Caki2 (cell line): ENCODE measurements at places on chromosomes 12 and 14. TPM values are rescaled to one million over a fixed set of nuclear protein-coding genes. Genes with fewer than 3 reads are reported as not detected.
A peak's percentile ranks its signal among the peaks of the same experiment; 100 is the strongest.

GRCh38 chr12:49905718-49906314 lies 2.1 kb upstream of the FAIM2 start:
- DNase-seq = no peak

DNA sequence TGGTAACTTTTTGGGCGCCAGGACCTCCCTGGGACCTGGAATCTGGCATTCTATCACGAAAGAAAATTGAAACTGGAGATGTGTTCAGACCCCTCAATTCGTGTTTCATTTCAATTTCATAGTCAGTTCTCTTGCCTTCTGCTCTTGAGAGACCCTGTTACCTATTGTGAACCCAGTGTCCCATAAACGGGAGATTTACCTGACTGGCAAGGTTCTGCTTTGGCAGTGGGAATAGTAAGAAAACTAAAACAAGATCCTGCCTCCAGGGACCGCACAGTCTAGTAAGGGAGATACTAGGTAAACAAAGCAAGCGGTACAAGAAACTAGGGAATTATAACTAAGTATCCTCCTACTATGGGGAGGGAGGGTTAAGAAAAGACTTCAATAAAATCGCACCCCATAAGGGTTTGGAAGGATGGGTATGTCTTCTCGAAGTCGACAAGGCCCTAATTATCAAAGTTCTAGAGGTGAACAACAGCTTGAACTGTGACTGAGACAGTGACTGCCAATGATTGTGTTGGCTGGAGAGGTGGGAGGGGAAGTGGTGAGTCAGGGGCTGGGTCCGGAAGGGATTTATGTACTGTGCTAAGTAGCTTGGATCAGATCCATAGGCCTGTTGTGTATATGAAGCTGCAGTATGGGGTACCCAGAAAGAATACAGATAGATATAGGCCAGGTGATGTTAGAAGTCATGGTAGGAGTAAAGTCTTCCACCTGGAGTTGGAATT lies 754 bp downstream of the ACSS3 start:
- DNase-seq = no peak

- DNase-seq = no peak
These were observed 73.3 kb downstream of the B4GALNT3 start for GRCh38 chr12:532908-533565.

DNA sequence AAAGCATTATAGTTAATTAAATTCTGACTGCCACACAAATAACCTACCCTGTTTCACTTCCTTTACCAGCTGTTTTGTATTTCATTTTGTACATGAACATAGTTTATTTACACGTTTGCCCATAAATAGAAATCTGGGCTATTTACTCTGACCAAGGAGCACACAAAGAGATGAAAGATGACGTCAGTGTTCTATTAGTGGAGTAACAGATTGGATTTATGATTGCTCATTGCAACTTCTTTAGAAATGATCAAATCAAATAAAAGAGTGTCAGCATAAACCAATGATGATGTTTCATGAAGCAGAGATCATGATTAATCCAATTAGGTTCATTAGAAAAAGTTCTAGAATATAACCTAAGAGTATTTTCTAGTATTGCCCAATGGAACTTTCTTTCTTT lies 12.0 kb upstream of the RTL1 start:
- no peak for DNase-seq

DNA sequence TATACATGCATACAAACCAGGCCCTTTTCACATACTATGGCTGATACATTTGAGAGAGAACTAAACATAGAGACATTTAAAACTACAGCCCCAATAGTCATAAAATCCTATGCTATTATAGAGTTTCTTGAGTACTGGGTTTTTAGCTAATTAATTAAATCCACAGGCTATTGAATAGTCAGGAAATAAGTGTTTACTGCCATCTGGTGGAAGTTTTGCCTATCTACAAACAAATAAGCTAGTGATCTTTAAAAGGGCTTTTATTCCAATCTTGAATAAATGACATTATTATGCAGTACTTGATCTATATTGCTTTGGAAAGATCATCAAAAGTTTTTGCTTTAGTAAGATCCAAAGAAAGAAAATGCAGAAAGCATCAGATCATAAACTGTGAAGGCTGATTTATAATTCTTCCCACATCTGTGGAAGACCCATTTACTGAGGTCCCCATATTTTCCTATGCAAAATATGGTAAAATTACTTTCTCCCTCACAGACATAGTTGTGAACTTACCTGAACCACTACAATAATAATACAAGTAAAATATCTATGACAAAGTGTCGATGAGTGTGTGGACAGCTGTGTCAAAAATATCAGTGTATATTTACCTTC lies 131.3 kb downstream of the ITPR2 start:
- DNase-seq = peak; percentile 49

DNA sequence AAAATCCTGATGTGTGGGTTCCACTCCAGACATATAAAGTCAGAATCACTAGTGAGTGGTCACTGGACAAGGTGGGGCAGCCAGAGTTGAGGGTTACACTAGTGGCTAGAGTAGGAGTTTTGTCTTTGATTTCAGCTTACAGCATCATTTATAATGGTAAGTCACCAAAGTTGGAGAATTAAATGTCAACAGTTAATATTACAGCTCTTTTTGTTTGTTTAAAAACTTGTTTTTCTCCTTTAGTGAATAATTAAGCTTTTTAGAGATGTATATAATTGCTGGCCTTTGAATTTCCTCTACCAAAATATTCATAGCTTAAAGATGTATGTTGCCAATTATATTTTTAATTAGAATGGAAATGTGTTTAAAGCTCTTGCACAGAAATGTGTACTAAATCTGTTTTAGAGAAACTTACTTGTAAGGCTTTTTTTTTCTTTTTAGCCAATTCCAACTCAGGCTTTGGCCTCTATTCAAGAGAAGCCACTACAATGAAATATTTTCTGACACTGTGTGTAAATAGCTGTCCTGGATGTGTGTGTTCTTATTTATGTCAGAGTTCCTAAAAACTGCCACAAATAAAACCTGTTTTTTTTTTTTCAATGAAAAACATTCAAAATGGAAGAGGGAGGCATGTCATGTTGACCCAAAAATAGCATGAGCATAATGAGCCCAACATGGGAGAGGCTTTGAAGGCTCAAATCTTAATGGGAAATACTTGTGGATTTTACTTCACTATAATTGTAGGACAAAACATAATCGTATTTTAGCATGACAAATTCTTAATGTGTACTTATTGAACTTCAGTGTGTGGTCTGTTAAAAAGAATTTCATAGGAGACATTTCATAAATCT lies 92.2 kb downstream of the TBC1D30 start:
- no peak for DNase-seq

DNA sequence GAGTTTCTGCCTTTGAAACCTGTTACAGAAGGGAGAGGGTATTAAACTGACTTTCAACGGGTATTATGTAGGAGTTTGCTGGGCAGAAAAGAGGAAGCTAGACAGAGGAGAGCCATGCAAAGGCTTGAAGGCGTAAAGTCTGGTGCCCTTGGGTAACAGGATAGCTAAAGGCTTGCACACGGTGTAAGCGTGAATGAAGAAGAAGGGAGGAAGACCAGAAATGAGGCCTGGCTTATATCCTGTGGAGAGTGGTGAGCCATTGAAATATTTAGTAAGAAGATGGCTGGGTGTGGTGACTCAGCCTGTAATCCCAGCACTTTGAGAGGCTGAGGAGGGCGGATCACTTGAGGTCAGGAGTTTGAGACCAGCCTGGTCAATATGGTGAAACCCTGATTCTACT lies 22.6 kb downstream of the SUDS3 start:
- DNase-seq = no peak

Gene DUSP6
- 24.3 and 24.4 TPM in 2 replicates for total RNA-seq

GRCh38 chr12:5988659-5989116 lies 43.6 kb upstream of the ANO2 start:
- peak; percentile 54 for DNase-seq

Gene SOAT2
- total RNA-seq = not detected in 2 replicates

- DNase-seq = no peak
These were observed 10.4 kb downstream of the KLRB1 start for GRCh38 chr12:9597365-9597764.

- DNase-seq = no peak
These were observed 8.5 kb upstream of the IL26 start for GRCh38 chr12:68234140-68234539.

DNA sequence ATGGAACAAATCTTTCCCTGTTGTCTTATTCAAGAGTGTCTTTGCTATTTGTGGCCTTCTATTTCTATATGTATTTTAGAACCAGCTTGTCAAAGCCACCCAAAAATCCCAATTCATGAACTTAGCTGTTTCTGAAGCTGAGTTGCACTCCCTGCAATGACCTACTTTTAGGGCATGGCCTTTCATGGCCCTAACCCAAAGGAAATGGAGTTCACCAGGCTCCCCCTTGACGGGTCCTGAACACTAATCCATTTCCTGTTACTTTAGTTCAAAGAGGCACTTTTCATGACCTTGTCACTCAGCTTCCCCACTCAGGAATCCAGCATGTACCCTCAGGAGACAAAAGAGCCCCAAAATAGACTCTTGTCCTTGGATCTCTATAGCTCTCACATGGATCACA lies 7.6 kb downstream of the TMED8 start:
- DNase-seq = no peak

Gene TGM1
- total RNA-seq = 0.44 TPM in 1 of 2 replicates, not detected in the other

DNA sequence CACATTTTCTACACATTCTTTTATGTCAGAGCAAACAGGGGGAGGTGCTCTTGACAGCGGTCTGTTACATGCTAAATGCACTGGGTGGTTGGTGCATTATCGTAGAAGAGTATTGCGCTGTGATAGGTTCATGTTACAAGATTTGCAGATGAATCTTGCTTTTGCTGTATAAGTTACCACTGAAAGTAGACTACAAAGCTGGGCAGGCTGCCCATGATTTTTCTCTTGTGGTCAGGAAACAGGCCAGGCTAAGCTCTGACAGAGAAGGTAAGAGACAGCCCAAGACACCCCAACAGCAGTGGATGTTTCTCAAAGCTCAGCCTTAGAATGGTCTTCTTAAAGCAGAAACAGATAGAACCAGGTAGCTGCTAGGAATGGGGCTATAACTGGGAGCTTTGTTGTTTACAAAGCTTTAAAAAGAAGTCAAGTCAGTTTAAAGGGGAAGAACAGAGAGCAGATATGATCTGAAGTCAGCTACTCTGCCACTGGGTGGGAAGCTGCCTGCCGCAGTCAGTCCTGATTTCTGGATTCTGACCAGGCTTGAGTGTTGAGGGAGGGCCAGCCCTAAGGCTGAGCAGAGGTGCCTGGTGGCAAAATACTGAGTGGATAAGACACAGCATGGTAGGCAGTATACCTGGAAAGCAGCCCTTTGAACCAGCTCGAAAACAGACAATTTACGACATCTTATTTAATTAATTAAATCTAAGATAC lies 9.4 kb downstream of the KCNA1 start:
- no peak for DNase-seq

GRCh38 chr14:96403409-96403808 lies 11.5 kb downstream of the AK7 start:
- DNase-seq = no peak

Gene ITGB7
- 26.4 and 38.6 TPM in 2 replicates for total RNA-seq

- no peak for DNase-seq
These were observed 61.7 kb downstream of the SUSD6 start for GRCh38 chr14:69673104-69673503.

DNA sequence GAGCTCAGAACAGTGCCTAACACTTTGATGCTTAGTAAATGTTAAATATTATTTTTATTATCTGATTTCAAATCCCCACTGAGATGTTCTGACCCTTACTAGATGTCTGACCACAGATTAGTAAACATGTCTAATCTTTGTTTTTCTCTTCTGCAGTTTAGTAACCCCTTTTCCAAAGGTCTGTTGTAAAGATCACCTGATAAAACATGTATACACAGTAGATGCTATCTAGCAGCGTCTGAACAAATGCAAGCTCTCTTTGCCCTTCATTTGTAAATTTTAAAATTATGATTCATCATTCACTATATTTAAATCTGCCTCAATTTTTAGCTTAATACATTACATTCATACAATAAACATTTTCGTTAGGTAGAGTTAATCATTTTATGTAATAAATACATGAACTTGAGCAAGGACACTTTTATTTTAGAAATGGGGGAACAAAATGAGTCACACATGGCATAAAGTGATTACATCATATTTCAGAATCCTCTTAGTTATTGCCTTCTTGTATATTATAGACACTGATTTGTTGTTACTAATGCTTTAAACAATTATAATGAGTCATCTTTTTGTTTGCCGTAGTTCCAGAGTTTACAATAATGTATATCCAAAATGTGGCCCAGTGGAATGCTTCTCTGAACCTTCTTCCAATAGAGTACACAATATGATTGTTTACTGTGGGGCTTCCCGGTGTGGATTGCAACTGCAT lies 1.7 kb upstream of the OR4K5 start:
- no peak for DNase-seq

DNA sequence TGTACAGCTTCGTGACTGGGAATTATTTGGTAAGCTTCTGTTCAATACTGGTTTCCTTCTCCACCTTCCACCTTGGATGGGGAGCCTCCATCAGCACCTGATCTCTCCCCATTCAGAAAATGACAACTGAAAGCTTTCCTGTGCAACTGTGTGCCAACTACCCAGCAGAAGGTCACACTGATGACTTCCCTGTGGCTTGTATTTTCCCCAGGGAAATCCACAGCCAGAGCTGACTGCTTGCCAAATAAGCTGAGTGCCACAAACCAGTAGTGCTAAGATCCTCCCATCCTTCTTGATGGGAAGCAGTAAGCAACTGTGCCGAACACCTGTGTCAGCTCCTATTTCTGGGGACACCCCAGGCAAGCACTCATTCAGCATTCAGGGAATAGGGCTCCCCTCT lies 257.2 kb upstream of the SOX5 start:
- no peak for DNase-seq

- no peak for DNase-seq
These were observed 38.2 kb downstream of the PAWR start for GRCh38 chr12:79652521-79652920.

- DNase-seq = peak; percentile 51
These were observed 48.5 kb downstream of the VCPKMT start for GRCh38 chr14:50067723-50068495.

DNA sequence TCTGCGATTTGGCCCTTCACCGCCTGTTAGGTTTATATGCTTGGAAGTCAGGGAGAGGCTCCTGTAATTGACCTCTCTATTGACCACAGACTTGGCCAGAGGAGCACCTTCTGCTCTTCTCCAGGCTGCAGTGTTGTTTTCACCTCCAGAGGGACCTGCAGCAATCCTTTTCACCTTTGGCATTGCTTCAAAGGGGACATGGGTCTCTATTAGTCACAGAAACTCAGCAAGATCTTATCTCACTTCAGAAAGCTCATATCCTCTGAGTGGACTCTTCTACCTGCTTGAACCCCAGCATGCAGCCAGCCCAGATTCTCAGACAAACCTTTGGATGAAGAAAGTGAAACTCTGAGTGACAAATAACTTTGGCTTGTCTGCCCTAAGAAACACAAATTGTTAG lies 339.3 kb downstream of the NRXN3 start:
- DNase-seq = no peak

GRCh38 chr12:4486049-4486699 lies 40.6 kb upstream of the FGF6 start:
- no peak for DNase-seq

DNA sequence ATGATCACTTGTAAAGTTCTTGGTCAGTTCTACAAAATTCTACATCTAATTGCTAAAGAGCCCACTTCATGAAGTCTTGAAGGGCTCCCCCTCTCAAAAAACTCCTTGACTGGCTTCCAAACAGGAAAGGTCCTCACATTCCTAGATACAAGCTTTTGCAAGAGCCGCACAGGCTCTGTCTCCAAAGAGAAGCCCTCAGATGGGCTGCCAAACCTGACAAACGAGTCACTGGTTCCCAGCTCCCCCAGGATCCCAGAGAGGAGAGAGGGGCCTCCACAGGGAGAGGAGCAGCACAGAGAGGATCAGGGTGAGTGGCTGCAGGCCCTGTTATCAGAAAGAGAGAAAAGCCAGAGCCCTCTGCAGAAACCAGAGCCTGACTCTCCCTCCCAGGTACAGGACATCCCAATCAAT lies 5.8 kb downstream of the NID2 start:
- DNase-seq = no peak
